ENCODE measurements at places on chromosomes 13 and 19.
A peak's percentile ranks its signal among the peaks of the same experiment; 100 is the strongest.

DNA sequence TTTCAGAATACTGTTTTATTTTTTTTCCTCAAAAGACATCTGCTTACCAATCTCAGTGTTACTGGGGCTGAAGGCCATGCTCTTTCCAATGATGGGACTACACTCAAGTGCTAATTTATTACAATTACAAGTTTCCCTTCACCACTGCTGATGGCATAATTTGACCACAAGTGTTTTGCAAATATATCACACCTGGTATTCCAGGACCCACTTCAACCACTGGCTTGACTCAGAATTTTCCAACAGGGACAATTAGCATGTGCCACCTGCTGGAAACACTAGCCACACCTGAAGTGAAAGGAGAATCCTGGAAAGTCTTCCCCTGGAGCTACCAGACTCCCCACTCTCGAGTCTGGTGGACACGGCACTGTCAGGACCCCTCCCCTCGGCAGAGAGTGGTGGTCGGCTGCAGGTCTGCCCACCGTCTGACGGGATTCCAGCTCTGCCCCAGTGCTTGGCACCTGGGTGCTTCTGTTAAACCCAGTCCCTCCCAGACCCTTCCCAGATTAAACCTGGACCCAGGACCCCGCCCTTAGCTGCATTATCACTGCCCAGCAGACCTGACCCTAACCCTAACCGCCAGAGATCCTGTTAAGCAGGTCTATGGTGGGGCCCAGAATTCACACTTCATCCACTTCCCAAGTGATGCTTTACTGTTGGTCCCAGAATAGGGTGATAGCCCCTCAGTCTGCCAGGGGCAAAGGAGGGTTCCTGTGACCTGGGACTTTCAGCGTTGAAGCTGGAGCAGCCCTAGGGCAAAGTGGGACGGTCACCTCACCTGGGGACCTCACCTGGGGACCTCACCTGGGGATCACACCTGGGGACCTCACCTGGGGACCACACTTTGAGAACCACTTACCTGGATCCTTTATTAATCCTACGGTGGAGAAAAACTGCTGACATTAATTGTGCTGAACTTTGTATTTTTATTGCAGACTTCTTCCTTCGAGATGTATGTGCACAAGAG, 17.6 kb upstream of the RASA3 start:
- DNase-seq: peak; percentile 93

GRCh38 chr19:30719189-30719998, 347.2 kb downstream of the ZNF536 start:
- DNase-seq: no peak

- no peak for DNase-seq
Measured at GRCh38 chr13:72204291-72204690, 337.3 kb upstream of the DACH1 start.

DNA sequence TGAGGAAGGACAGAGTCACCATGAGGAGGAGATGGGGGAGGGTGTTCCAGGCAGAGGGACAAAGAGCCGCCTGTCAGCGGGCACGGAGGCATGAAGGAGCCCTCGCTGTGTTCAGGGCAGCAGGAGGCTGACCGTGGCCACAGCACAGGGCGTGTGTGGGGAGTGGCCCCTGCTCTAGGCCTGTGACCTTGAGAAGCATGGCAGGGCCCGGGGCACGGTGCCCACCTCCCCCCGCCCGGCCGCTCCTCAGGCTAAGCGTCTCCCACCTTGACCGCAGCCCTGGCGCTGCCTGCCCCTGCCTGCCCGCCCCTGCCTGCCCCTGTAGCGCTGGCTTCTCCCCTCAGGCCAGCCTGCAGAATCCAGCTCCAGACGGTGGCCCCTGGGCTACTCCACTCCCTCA, 11.6 kb downstream of the MAP2K2 start:
- DNase-seq: no peak

- no peak for DNase-seq
Measured at GRCh38 chr19:49475191-49475917, 1.3 kb downstream of the FLT3LG start.

- no peak for DNase-seq
Measured at GRCh38 chr13:82947683-82948082, 934.6 kb downstream of the SLITRK1 start.

DNA sequence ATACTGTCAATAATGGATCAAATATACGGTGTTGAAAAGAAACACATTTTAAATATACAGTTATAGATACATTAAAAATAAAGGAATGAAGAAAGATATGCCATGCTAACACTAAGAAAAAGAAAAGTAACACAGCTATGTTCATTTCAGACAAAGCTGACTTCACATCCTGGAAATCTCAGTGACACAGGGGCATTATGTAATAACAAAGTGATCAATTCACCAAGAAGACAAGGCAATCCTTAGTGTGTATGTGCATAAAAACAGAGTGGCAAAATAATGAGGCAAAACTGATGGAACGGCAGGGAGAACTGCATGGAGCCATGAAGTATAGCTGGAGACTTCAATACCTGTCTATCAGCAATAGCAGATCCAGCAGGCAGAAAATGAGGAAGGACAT, 13.1 kb downstream of the ZNF14 start:
- no peak for DNase-seq

GRCh38 chr19:51147663-51148062, 5.6 kb downstream of the SIGLEC7 start:
- no peak for DNase-seq

DNA sequence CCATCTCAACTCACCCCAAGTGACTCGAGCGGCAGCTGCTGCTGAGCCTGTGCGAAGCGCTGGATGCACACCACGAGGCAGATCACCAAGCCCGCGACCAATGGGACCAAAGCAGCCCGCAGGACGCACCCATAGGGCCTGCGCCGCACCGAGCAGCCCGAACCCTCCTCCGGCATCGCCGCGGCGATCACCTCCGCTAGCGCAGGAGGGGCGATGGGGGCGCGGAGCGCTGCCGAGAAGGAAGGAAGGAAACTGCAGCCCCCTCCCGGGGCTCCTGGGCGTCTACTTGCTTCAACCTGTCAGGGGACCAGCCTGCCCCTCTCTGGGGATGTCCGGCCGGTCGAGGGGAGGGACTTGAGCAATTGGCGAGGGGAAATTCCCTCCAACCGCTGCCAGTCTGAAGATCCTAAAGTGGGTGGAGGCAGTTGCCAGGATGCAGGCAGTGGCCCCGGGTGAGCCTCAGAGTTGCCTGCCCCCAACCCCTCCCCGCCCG, at the start of gene CD70:
CD70 (minus strand) TSS at position 324 of the 493 bp plus-strand sequence; CDS start at position 176, 148 bp downstream.
- no peak for DNase-seq

- DNase-seq: no peak
Measured at GRCh38 chr19:35136231-35136630, 1.4 kb upstream of the LGI4 start.

DNA sequence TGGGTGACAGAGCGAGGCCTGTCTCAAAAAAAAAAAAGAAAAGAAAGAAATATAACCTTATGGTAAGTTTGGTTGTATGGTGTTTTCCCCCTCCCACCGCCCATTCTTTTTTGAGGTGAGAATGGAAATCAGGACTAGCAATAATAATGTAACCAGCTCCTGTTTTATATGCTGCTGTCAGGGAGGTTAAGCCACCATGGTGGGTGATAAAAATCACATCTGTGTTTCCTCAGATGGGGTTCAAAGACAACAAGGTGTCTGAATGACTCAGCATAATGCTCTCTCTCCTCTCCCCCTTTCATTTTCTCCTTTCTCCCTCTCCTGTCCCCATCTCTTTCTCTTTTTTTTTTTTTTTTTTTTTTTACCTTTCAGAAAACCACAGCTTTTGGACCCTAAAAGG, 28.3 kb upstream of the GARRE1 start:
- DNase-seq: no peak

DNA sequence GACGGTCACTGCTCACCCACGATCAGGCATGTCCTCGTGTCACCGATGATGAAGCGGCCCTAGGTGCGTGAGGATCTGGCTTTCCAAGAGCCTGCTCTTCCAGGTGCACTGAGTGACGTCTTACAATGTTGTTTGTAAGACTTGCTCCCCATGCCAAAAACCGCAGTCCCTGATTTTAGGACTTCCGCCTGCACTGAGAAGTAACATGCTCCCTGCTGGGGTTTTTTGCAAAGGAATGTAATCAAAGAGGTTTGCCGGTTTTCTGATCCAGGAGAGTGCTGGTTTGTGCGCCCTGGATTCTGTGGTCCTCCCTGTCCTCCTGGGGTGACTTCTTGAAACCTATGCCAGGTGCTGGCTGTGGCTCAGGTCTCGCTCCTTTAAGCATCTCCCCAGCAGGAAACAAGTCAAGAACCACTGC, 38.8 kb downstream of the MYO9B start:
- no peak for DNase-seq

Data from NCI-H187 treated with DMSO at 0.1 percent for 48 hours (cell line).